ENCODE measurements at places on chromosomes 11 and 22. TPM values are rescaled to one million over a fixed set of nuclear protein-coding genes. Genes with fewer than 3 reads are reported as not detected.

The PAX6 gene
- total RNA-seq, result 5.3 TPM

The MICAL3 gene
- total RNA-seq, result 30.8 TPM

The SCN4B gene
- total RNA-seq, result 0.32 TPM

The CARNS1 gene
- 1.0 TPM for total RNA-seq

The KRTAP5-7 gene
- not detected for total RNA-seq

The LRRC74B gene
- not detected for total RNA-seq

DNA sequence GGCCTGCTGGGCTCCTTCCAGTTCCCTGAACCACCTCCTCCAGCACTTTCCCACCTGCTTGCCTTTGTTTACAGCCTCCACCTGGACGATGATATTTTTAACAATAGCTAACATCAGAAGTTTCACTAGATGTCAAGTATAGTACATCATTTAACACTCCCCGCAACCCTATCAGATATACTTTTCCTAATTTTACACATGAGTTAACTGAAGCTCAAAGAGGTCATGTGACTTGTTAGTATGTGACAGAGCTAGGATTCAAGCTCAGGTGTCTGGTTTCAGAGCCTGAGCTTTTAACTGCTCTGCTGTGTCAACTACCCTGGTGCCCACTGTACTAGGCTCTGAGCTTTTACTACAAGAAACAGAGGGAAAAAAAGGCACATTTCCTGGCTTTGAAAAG, 14.3 kb upstream of the HPX start:
- no peaks in the 10 kb centered on the region for H3K27me3 ChIP-seq
- H3K4me3 ChIP-seq, result no peak overlapping the region
- no peak overlapping the region for H3K27ac ChIP-seq
- no peak for DNase-seq

- H3K27me3 ChIP-seq, result no peaks in the 10 kb centered on the region
- peak overlapping the region; percentile 8 for H3K4me3 ChIP-seq
- peaks cover 52% of the 10 kb centered on the region for H3K4me1 ChIP-seq
- no peaks in the 10 kb centered on the region for H3K36me3 ChIP-seq
Observed at GRCh38 chr22:38177926-38178604, 3.6 kb downstream of the PLA2G6 start.

DNA sequence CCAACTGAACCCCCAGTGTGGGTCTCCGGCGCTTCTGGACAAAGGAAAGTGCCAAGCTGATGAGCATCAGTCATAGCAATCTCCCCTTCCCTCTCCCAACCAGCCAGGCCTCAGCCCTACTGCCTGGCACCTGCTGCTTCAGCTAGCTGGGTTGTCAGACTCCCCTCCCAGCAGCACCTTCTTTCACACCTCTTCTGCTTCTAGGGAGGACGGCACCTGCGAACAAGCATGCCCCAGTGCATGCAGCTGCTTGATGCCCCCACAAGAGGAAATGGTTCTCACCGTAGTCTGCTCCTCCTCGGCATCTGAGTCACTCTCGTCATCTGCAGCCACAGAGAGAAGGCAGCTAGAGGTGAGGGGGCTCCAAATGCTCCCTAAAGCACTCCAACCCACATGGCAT, 25.4 kb downstream of the THOC5 start:
- no peak for DNase-seq
- H3K27ac ChIP-seq, result no peak overlapping the region
- H3K27me3 ChIP-seq, result no peaks in the 10 kb centered on the region

GRCh38 chr22:16914006-16914405, 88.8 kb upstream of the XKR3 start:
- no peak for DNase-seq
- no peaks in the 10 kb centered on the region for H3K27me3 ChIP-seq
- peaks cover 4% of the 10 kb centered on the region for H3K4me1 ChIP-seq
- no peak overlapping the region for H3K4me3 ChIP-seq
- no peaks in the 10 kb centered on the region for H3K36me3 ChIP-seq

GRCh38 chr22:28398981-28399380, 280.7 kb downstream of the TTC28 start:
- H3K4me3 ChIP-seq, result no peak overlapping the region
- H3K4me1 ChIP-seq, result no peaks in the 10 kb centered on the region
- H3K36me3 ChIP-seq, result no peaks in the 10 kb centered on the region
- H3K27ac ChIP-seq, result no peak overlapping the region
- no peak for DNase-seq
- H3K27me3 ChIP-seq, result peaks cover 73% of the 10 kb centered on the region

GRCh38 chr11:30985536-30985935, 384.0 kb downstream of the DCDC1 start:
- no peaks in the 10 kb centered on the region for H3K4me1 ChIP-seq
- DNase-seq, result no peak
- H3K36me3 ChIP-seq, result no peaks in the 10 kb centered on the region
- H3K27me3 ChIP-seq, result peaks cover 27% of the 10 kb centered on the region
- no peak overlapping the region for H3K4me3 ChIP-seq
- H3K27ac ChIP-seq, result no peak overlapping the region

- H3K4me3 ChIP-seq, result no peak overlapping the region
- H3K4me1 ChIP-seq, result peaks cover 64% of the 10 kb centered on the region
- H3K27me3 ChIP-seq, result no peaks in the 10 kb centered on the region
- no peak for DNase-seq
- peak overlapping the region; percentile 87 for H3K27ac ChIP-seq
Observed at GRCh38 chr22:36332623-36333332, 55.0 kb downstream of the MYH9 start.

- DNase-seq, result no peak
- no peak overlapping the region for H3K27ac ChIP-seq
- H3K36me3 ChIP-seq, result no peaks in the 10 kb centered on the region
- H3K4me1 ChIP-seq, result no peaks in the 10 kb centered on the region
- no peak overlapping the region for H3K4me3 ChIP-seq
Observed at GRCh38 chr11:134069426-134070341, 812 bp downstream of the JAM3 start.

DNA sequence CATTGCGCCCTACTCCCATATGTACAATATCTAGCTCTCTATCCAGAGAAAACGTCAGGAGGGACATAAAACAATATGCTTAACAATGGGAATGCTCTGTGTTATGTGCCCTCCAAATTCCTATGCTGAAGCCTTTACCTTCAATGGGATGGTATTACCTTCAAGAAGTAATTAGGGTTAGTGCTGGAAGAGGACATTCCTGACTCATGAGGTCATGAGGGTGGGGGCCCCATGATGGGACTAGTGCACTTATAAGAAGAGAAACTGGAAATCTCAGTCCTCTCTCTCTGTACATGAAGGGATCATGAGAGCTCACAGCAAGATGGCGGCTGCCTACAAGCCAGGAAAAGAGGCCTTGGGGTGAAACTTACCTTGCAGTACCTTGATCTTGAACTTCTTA, 20.3 kb downstream of the MMP20 start:
- no peak for DNase-seq
- H3K4me3 ChIP-seq, result no peak overlapping the region
- peak overlapping the region; percentile 85 for H3K27ac ChIP-seq

DNA sequence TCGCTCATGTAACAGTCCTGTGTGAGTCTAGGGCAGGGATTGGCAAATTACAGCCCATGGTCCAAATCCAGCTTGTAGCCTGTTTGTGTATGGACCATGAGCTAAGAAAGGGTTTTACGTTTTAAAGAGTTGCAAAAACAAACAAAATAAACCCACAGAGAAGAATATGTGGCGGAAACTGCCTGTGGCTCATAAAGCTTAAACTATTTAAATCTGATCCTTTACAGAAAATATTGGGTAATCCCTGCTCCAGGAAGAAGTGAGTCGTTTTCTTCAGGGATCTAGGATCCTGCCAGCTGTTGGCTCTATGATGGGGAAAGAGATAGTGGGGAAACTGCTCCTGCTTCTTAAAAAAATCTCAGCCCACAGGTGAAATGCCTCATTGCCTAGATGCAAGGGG, 3.4 kb upstream of the OR6Q1 start:
- DNase-seq, result no peak
- no peak overlapping the region for H3K4me3 ChIP-seq
- no peaks in the 10 kb centered on the region for H3K4me1 ChIP-seq
- H3K36me3 ChIP-seq, result no peaks in the 10 kb centered on the region
- H3K27me3 ChIP-seq, result 0 out of 2 replicates have a peak, but pooled peaks cover 5% of the 10 kb centered on the region

GRCh38 chr22:27839057-27839660, 37.6 kb upstream of the MN1 start:
- no peaks in the 10 kb centered on the region for H3K36me3 ChIP-seq
- no peak overlapping the region for H3K4me3 ChIP-seq
- no peaks in the 10 kb centered on the region for H3K4me1 ChIP-seq
- H3K27ac ChIP-seq, result no peak overlapping the region
- DNase-seq, result no peak

- DNase-seq, result no peak
- H3K27ac ChIP-seq, result no peak overlapping the region
- no peaks in the 10 kb centered on the region for H3K36me3 ChIP-seq
- H3K27me3 ChIP-seq, result no peaks in the 10 kb centered on the region
Observed at GRCh38 chr11:48091426-48092102, 111.2 kb downstream of the PTPRJ start.

Data from HCT116 (cell line).